ENCODE measurements at places on chromosomes 5 and 9. TPM values are rescaled to one million over a fixed set of nuclear protein-coding genes. Genes with fewer than 3 reads are reported as not detected.

Gene PTGDS
- 105 TPM for total RNA-seq

Gene TAF11L5
- not detected for total RNA-seq

Gene CNTLN
- total RNA-seq, result 24.8 TPM

Gene PCDHGA10
- total RNA-seq, result 6.3 TPM

Gene MSX2
- total RNA-seq, result not detected

Gene TOR4A
- total RNA-seq, result 16.3 TPM

Gene FOXD1
- 0.73 TPM for total RNA-seq

Gene CCDC171
- total RNA-seq, result 5.0 TPM

Gene TTC33
- 18.8 TPM for total RNA-seq

Gene CSNK1G3
- total RNA-seq, result 45.4 TPM

Gene HTR1A
- total RNA-seq, result 0.40 TPM

Gene NR6A1
- total RNA-seq, result 1.7 TPM

Gene SPATA31C1
- total RNA-seq, result not detected

Gene IL4
- not detected for total RNA-seq

Gene UBE2QL1
- 0.30 TPM for total RNA-seq

Gene SV2C
- total RNA-seq, result 0.10 TPM

Gene PLCXD3
- total RNA-seq, result 36.8 TPM
